ENCODE measurements at places on chromosomes 12 and 14.
A peak's percentile ranks its signal among the peaks of the same experiment; 100 is the strongest.

GRCh38 chr12:120998435-120998834 is 17.9 kb downstream of the C12orf43 start:
- no peak for DNase-seq

- no peak for DNase-seq
Observed at GRCh38 chr14:94864387-94865195, 94.7 kb upstream of the GSC start.

DNA sequence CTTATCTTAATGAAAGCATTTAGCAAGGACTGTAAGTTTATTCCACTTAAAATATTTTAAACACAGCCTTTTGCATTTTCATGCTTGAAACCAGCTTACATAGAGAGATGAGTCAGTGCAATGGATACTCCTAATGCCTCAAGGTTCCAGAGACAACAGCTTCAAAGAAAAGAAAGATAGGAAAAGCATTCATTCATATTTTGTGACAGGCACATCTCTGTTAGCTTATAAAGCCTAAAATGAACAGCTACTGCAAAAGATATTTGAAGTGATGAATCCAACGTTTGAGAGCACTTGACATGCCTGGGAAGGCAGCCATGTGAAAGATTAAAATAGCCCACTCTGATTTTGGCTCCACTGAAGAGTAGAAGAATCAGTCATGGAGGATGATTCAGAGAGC is 814.5 kb downstream of the RPS29 start:
- DNase-seq: no peak

- DNase-seq: no peak
Observed at GRCh38 chr12:98745578-98746391, 100.7 kb downstream of the APAF1 start.

- no peak for DNase-seq
Observed at GRCh38 chr12:122399592-122400373, 22.7 kb downstream of the CLIP1 start.

DNA sequence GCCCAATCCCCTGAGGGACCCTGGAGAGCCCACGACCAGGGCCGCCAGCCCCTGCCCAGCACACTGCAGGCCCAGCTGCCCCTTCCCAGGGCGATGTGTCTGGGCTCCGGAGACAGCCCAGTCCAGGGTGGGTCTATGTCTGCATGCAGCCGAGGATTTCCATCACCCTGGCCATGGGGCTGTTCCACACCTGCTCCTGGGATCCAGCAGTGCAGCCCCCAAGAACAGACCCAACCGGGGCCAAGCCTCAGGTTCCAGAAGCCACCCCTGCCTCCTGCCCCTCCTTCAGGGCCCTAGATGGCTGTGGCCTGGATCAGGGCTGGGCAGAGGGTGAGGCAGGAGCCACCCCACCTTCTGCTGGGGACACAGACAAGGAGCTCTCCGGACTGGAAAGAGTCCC is 11.5 kb downstream of the C14orf180 start:
- no peak for DNase-seq

GRCh38 chr14:22213120-22213519 is 375.9 kb downstream of the DAD1 start:
- no peak for DNase-seq

- no peak for DNase-seq
Observed at GRCh38 chr14:85644211-85644610, 114.3 kb downstream of the FLRT2 start.

GRCh38 chr14:50321009-50321660 is 9.0 kb downstream of the DMAC2L start:
- DNase-seq: peak; percentile 40

- DNase-seq: no peak
Observed at GRCh38 chr12:99959549-99960170, 25.1 kb downstream of the ANKS1B start.

GRCh38 chr12:106147956-106148355 is 9.2 kb upstream of the NUAK1 start:
- DNase-seq: no peak

DNA sequence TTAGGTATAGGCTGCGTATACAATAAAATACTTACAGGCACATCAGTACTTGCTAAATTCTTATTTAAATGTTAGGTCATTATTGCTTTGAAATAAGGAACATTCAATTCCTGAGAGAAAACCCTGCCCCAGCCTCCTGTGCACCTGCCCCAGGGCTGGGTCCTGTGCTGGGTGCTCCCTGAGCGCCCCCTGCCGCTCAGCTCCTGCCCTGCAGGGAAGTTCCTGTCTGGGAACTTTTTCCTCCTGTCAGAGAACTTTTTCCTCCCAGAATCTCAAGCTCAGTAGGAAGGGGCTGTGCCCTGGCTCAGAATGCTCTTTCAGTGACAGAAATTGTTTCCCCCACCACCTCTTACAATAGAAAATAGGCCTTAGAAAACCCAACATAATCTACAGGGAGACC is 751.1 kb downstream of the TMEM121 start:
- DNase-seq: peak; percentile 32

- DNase-seq: no peak
Observed at GRCh38 chr14:93137864-93138263, 22.1 kb upstream of the ITPK1 start.

- DNase-seq: no peak
Observed at GRCh38 chr12:115388139-115388538, 704.2 kb upstream of the TBX3 start.

DNA sequence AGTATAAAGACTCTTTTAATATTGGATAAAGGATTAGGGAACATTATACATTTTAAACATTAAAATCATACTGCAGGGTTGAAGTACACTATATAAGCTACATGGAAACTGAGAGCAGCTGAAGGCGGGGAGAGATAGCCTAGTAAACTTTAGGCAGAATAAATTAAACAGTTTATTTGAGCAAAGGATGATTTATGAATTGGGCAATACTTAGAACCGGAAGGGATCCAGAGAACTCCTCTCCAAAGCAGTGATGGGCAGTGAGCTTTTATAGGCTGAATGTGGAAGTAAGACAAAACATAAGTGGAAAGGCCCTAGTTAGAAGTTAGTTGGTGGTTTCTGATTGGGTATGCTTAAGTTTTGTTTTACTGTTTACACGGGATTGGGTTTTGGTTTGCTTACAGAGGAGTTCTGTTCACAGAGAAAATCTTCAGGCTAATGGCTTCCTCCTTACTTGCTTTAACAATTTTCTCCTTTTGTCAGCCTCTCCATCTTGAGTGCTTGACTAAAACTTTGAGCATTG is 18.9 kb downstream of the LEMD3 start:
- DNase-seq: no peak

DNA sequence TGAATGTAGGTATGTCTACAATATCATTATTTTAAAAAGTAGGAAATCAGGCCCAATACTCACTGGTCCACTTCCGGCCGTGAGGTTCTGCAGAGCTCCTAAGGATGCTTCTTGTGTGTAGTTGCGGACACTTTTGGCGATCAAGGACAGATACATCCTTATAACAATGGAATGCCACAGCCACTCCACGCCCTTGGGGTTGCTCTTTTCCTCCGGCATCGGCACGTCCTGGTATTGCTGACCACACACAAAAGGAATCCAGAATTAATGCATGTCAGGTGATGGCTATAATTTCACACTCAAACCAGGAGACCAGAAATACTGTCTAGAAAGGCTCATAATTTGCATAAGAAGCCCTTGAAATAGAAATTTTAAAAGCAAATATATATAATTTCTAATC is 65.6 kb upstream of the YARS2 start:
- no peak for DNase-seq

- DNase-seq: no peak
Observed at GRCh38 chr12:132056951-132057350, 87.2 kb downstream of the DDX51 start.

GRCh38 chr12:57216014-57216911 is at the start of gene NXPH4:
NXPH4 (plus strand) TSS chr12:57216794; CDS start chr12:57216970, 176 bp downstream.
- DNase-seq: no peak

GRCh38 chr14:74505831-74506230 is 12.3 kb downstream of the ISCA2 start:
- DNase-seq: no peak

GRCh38 chr12:108611884-108612415 is 14.1 kb upstream of the TMEM119 start:
- DNase-seq: peak; percentile 50

DNA sequence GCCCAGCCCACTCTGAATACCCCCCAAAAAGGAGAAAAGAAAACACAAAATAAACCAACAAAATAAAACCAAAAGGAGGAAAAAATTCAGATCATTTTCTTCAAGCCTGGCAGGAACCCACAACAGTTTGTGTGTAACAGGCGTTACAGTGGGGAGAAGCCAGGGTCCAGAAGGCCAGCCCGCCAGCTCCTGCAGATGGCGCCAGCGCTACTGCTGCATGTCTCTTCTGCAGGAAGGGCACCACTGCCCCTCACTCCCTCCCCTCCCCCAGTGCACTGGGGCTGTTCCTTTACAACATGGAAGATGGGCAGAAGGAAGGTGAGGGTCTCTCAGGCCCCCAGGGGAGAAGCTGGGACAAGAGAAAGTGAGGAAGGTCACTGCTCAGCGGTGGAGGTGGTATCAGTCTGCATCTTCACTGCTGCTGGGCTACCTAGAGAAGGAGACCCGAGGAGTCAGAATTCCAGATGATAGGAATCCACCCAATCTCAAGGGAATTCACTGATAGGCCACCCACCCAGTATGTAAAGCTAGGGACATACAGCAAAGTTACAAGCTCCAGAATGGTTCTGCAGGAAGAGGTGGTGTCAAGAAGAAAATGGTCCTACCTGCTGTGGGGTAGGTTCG is 2.3 kb upstream of the NOP2 start:
- no peak for DNase-seq

DNA sequence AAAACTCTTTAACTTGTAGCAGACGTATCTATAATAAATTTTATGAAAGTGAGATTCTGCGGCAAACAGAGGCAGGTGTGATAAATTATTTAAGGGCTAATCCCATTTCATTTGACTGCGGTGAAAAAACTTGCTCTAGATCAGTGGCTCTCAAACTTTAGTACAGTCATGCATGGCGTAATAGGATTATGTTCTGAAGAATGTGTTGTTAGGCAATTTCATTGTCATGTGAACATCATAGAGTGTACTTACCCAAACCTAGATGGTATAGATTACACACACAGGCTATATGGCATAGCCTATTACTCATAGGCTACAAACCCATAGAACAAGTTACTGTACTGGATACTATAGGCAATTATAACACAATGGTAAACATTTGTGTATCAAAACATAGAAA is 83.7 kb downstream of the HEATR5A start:
- no peak for DNase-seq

DNA sequence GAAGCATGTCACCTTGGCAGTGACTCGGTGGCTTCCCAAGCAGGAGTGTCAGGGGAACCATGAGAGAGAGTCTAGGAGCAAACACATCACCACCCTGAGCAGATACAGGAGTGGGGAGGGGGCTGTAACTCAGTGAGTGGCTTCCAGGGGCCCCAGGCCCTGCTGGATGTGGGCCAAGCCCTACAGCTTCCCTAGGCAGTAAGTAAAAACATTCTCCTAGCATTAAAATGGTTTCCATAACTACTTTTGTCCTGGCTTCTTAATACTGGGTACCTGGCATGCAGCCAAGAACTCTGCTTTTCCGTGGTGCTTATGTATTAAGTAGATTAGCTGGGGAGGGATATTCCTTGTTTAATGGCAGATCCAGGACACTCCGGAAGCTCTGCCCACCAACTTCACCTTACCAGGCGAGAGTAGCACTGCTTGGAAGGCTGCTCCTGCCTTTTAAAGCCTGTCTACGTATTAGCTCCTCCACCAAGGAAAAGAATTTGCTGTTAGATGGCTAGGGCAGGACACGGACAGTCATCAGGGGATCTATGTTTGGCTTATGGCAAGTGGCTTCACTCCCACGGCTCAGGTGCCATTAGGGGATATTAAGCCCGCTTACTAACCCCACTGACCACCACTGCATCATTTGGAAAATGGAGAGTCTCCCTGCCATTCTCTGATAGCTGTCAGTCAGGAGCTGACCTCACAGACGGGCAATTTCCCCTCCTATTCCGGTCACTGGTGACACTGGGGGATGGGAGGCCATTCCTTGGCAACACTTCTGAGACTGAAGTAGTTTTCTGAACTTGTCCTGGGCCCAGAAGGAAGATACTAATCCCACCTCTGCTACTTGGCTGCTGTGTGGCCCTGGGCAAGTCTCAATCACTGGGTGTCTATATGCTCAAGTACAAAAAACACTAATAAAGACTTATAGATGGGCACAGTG is 22.8 kb downstream of the OTUB2 start:
- DNase-seq: no peak
